ENCODE measurements at places on chromosomes 13 and 19.

GRCh38 chr13:109706015-109706715 lies 80.2 kb downstream of the IRS2 start:
- DNase-seq, result no peak

DNA sequence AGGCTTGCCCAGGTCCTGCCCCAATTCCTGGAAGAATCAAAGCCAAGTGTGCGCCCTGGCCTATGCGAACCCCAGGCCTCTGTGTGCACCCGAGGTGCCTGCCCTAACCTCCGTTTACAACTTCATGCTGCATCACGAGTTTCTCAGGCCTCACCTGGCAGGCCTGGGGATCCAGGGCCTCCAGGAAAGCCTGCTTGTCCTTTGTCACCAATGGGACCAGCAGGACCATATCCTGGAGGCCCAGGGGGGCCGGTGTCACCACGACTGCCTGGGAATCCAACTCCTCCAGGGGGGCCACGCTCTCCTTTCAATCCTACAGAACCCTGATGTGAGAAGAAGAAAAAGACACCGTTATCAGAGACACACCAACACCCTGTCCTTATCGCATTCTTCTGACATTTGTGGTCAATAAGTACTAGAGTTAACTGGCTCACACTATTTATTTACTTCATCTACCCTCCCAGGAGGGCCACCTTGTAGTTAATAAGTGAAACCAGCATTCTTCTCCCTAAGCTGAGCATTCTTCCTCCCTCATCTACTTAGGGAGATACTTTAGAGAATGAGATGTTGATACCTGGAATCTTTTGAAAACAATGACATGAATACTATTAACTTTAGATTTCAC lies 120.6 kb downstream of the COL4A1 start:
- no peak for DNase-seq

- no peak for DNase-seq
These were observed 145.6 kb downstream of the FLT1 start for GRCh38 chr13:28349371-28349770.

DNA sequence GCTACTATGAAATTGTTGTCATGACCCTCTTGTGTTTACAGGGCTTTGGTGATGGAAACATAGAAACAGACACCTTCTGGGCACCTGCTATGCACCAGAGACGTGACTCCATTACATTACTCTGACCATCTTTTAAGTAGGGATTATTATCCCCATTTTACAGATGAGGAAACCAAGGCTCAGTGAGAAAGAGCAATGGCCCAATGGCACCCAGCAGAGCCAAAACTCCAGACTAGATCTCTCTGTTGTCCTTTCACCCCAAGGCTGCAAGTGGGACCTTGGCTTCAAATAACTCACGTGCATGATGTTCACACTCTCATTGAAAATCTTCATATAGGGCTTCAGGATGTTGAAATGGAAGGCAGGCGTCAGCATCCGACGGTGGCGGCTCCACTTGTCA lies 5.9 kb downstream of the CYP4F2 start:
- no peak for DNase-seq

DNA sequence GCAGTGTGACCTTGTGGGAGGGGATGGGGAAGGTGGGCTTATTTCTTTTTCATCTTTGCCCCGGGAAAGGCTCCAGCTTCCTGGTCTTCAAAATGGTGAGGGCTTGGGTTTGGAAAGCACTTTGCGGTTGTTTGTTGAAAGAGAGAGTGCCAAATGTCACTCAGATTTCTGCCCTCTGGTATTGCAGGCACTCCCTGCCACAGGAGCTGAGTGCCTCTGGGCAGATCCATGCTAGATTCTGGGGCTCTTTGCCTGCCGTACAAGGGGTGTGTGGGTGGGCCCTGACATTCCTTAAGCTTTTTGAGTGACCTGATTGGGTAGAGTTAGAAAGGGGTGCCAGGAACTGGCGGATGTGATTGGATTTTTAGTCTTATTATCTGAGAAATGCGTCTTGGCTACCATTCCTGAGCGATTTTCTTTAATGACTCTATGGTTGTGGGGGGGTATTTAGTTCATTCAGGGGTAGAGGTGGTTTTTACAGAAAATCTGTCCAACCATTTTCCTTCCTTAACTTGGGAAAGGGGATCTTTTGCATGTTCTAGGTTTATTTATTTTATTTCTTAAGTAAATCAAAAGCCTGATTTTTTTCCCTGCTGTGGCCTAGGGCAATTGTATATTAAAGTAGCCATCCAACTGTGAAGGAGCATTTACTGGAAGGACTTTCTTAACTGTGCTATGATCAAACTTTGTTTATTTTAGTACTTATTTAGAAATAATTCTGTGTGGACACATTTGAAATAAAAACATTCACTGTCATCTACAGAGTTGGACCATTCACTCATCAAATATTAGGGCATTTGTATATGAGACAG lies 3.2 kb downstream of the ARHGAP35 start:
- DNase-seq, result no peak
